GM18507 (cell line): ENCODE measurements at places on chromosomes 2 and 18.

DNA sequence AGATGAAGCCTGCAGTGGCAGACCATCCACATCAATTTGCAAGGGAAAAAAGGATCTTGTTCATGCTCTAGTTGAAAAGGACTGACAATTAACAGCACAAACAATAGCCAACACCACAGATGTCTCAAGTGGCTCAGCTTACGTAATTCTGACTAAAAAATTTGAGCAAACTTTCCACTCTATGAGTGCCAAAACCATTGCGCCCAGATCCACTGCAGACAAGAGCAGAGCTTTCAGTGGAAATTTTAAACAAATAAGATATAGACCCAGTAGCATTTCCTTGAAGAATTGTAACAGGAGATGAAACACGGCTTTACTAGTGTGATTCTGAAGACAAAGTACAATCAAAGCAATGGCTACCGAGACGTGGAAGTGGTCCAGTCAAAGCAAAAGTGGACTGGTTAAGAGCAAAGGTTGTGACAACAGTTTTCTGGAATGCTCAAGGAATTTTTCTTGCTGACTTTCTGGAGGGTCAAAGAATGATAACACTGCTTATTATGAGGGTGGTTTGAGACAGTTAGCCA lies 12.0 kb upstream of the ZNF396 start:
- no peak for DNase-seq

DNA sequence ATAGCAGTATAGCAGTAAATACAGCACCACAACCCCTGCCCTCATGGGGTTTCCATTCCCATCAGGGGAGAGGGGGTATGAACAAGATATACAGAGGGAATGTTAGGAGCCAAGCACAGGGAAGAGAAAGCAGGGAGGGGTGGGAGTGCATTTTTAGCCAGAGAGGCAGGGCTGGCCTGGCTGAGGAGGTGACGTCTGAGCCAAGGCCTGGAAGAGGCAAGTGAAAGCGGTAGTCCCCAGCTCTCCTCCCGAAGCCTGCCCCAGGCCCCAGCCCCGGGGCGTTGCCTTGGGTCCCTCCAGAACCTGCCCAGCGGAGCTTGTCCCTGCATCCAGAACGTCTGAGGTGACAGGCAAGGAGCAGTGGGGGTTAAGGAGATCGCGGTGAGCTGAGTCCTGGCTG lies 45.1 kb upstream of the FOSL2 start:
- no peak for DNase-seq

- DNase-seq: no peak
Measured at GRCh38 chr2:178315078-178315477, 120.8 kb downstream of the OSBPL6 start.

- no peak for DNase-seq
Measured at GRCh38 chr18:44638034-44638540, 42.6 kb upstream of the SETBP1 start.

- no peak for DNase-seq
Measured at GRCh38 chr2:85986121-85986520, 97.3 kb upstream of the ST3GAL5 start.

- no peak for DNase-seq
Measured at GRCh38 chr2:109129356-109129920, 433 bp downstream of the SH3RF3 start.

DNA sequence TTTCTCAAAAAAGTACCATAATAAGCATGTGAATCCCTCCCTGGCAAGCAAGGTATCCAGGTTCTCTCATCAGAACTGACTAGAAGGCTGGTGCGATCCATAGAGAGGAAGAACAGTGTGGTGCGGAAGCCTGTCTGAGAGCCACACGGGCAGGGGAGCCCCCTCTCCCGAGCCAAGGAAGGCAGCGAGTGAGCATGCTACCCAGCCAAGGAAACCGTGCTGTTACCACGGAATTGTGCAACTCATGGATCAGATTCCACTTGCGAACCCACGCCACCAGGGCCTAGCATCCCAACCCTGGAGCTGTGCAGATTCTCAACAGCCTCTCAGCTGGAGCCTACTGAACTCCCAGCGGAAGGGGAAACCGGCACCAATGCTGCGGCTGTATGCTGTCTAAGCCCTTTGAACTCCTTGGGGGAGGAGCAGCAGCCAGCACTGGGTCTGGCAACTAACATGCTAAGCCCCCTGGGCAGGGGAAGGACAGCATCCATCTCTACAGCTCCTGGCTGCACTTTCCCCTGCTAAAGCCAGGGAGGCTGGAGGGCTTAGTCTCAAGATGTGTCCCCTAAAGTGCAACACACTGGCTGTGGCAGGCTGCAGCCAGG lies 823.1 kb downstream of the EPHA4 start:
- no peak for DNase-seq

- no peak for DNase-seq
Measured at GRCh38 chr2:42270757-42271156, 90.3 kb downstream of the COX7A2L start.

- DNase-seq: no peak
Measured at GRCh38 chr2:159908623-159909022, 110.6 kb upstream of the CD302 start.

GRCh38 chr2:196481324-196481697 lies 158.2 kb upstream of the CCDC150 start:
- DNase-seq: no peak

DNA sequence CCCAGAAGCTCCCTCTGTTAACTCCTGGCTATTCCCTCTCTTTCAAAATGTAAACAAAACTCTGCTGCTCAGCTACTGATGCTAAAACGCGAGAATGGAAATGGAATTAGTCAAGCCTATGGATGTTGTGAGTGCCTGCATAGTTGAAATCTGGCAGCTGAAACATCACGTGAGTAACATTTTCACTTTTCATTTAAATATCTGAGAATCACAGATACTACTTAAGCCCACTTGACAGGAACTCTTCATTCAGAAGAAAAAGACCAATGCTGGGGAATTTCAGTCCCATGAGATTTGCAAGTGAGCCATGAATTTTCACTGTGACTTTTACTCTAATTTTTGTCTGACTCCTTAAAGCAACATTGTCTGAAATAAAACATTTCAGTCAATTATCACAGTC lies 215.3 kb upstream of the SESTD1 start:
- no peak for DNase-seq

GRCh38 chr18:23094411-23095190 lies 40.7 kb upstream of the CABLES1 start:
- DNase-seq: no peak

GRCh38 chr2:239022437-239023260 lies 174.8 kb downstream of the TWIST2 start:
- DNase-seq: no peak

GRCh38 chr2:73072129-73072395 lies 550 bp upstream of the SFXN5 start:
- no peak for DNase-seq

DNA sequence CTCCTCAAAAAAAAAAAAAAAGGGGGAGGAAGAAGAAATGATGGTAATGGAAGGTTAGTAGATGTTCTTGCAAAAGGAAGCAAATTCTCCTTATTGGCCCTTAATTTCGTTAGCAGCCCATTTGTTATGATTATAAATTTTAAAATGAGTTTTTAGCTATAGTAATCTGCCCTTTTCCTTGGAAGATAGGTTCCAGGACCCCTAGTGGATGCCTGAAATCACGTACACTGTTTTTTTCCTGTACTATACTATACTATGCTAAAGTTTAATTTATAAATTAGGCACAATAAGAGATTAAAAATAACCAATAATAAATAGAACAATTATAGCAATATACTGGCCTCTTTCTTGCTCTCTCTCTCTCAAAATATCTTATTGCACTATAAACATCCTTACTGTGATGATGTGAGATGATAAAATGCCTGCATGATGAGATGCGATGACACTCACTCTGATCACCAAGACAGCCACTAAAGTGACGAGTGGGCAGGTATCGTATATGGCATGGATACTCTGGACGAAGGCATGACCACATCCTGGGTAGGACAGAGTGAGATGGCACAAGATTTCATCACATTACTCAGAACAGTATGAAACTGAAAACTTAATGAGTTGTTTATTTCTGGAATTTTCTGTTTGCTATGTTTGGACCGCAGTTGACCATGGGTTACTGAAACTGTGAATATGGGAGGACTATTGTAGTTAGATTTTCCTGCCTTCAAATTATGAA lies 87.2 kb downstream of the KCTD18 start:
- no peak for DNase-seq

GRCh38 chr2:227198866-227199265 lies 34.4 kb downstream of the COL4A3 start:
- DNase-seq: no peak

- no peak for DNase-seq
Measured at GRCh38 chr2:111958901-111959300, 60.5 kb downstream of the MERTK start.

GRCh38 chr2:2933426-2933825 lies 444.2 kb downstream of the EIPR1 start:
- no peak for DNase-seq

GRCh38 chr18:79508565-79509535 lies 113.1 kb downstream of the NFATC1 start:
- DNase-seq: no peak

- no peak for DNase-seq
Measured at GRCh38 chr2:200039724-200040650, 84.6 kb downstream of the MAIP1 start.

DNA sequence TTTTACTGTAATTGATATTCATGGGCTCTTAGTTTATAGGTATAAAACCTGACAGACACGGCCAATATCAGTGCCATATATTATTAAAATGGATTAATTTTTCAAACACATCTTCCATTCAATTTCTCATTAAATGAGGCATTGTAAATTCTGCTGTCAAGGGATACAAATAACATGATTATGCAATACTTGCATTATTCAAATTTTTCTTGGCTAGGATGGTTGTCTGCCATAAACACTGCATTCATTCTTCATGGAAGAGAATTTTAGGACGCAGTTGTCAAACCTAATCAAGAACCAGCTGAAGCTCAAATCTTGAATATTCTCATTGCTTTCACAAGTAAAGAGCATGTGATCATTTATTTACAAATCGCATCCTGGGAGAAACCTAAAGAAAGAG lies 255.6 kb downstream of the RDH14 start:
- no peak for DNase-seq

DNA sequence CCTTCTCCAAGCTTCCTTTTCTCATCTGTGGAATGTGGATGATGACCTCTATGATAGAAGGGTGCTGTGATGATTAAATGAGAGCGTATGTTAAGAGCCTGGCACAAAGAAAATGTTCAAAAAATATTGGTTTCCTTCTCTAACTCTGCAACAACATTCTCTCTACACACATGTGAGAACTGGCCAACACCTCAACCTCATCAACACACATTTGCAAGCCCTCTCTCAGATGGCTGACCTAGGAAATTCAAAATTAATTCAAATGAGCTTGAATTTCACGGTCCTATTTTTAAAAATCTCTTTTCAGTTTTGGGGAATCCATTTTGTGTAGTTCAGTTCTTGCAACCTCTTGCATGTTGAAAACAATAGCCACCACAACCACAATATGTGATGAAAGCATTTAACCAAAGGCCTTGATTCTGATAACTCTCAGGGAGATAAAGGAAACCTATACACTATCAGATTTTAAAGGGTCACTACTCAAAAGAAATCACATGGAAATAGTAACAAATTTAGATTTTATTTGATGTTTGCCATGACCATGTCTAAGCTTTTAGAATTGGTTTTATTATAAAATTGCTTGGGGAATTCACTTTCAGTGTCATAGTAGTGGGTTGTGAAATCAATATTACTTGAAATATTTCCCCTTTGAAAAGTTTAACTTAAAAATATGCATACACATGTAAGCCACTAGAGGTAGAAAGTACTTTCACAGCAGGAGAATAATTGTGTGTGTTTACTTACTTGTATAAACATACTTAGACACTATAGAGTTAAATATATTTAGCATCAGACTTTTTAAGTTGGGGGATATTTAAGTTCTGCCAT lies 16.6 kb upstream of the NABP1 start:
- DNase-seq: no peak

GRCh38 chr2:217090024-217090473 lies 230.2 kb upstream of the TNP1 start:
- DNase-seq: peak; percentile 23

GRCh38 chr2:136363900-136364299 lies 246.0 kb upstream of the CXCR4 start:
- DNase-seq: no peak

- DNase-seq: no peak
Measured at GRCh38 chr2:101931402-101931801, 60.4 kb upstream of the IL1R2 start.

DNA sequence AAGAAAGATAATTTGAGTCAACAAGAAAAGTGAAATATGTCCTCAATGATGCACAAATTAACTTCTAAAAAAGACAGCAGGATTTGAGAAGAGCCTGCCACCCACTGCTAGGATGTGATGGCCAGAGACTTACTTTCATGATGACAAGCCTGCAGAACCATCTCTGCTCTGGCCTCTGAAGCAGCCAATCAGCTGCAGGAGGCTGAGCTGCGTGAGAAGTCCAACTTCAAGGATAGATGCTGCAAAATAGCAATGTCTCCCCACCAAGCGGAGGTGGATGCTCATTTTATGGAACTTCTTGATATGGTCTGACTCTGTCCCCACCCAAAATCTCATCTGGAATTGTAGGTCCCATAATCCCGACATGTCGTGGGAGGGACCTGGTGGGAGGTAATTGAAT lies 53.1 kb downstream of the CYRIA start:
- no peak for DNase-seq

DNA sequence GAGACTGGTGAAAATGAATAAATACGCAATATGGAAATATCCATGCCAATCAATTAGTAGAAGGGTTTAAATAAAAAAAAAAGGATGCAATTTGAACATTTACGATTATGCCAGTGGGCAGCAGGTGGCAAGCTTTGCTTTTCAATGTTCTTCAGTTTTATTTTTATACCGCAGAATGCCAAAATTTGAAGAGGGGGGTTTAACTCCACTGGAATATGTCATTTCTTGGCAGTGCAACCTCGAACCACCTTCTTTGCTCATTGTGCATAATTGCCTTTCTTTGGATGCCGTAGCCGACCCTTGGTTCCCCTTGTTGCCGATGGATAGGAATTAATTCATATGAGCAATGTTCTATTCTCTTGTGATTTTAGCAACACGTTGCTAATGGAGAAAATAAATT lies 88.0 kb downstream of the LTBP1 start:
- DNase-seq: no peak

- DNase-seq: no peak
Measured at GRCh38 chr2:236859908-236860307, 225.8 kb upstream of the COPS8 start.
